ENCODE measurements at places on chromosomes 3 and 15.

DNA sequence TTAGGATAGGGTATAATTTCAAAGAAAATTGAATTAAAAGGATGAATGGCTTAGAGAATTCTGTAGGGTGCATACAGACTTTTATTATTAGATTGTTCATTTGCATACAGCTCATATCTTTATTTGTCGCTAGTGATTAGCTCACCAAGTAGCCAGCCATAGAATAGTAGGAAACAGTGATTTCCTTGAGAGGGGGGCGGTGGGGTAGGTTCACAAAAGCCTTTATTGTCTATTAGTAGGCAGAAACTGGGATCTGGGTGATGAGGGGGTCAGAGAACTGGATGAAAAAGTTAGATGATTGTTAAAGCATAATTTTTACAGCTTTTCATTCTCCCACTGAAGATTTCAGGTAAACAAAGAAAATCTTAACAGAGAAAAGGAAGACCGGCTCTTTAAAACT lies 77.6 kb upstream of the RAP2B start:
- no peak for DNase-seq

- DNase-seq: no peak
These were observed 14.7 kb upstream of the PIK3CB start for GRCh38 chr3:138849222-138849940.

DNA sequence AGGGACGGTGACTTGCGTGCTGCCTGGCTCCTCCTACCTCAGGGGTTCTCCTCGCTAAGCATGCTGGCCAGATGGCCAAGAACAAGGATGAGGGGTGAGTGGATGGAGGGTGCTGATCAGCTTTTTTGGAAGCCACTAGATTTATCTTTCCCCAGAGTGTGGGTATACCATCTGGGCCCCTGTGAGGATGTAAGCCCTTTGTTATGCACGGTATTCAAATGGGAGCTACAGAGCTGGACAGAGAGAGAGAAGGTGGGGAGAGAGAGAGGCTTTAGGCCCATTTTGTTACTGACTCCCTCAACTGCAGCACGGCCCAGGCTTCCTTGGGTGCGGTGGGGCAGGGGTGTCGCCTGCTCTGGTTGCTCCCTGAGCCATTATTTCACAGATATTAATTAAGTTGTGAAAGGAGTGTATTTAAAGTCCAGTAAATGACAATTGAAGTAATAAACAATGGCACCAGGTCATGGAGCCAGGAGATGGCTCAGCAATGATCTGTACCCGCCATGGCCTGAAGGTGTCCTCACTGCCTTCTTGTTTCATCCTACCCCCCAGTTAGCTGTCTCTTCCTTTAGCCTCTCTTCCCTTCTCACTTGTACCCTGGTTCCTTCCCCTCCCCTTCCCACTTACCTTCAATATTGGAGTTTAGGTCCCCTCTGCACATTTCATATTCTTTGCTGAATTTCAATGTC lies 158.0 kb downstream of the CLSTN2 start:
- DNase-seq: peak; percentile 99

- no peak for DNase-seq
These were observed 11.0 kb downstream of the SPTBN5 start for GRCh38 chr15:41882689-41883483.

GRCh38 chr3:158097593-158098308 lies 8.5 kb downstream of the SHOX2 start:
- DNase-seq: no peak

- no peak for DNase-seq
These were observed 110.4 kb downstream of the TMEM266 start for GRCh38 chr15:76169911-76170800.

DNA sequence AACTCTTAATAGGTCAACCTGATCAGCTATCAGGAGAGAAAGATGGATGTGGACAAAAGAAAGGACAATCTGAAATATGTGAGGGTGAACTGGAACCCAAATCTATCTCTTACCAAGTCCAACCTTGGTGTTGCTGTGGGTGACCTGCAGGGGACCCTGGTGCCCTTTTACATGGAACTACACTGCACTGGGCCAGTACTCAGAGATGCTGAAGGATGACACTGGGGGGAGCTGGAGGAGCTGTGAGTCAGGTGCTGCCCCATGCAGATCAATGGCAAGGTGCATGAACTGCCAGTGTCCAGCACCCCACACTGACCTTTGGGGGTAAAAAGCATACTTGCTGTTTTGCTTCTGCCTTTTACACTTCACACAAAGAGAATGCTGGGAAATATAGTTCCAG lies 55.6 kb upstream of the TBC1D5 start:
- no peak for DNase-seq

- DNase-seq: no peak
These were observed 260.9 kb downstream of the CHST2 start for GRCh38 chr3:143380449-143380848.

GRCh38 chr3:89419647-89420241 lies 312.3 kb downstream of the EPHA3 start:
- DNase-seq: no peak

- DNase-seq: peak; percentile 85
These were observed 4.1 kb downstream of the TF start for GRCh38 chr3:133750259-133750656.

GRCh38 chr15:25795712-25796111 lies 67.4 kb downstream of the ATP10A start:
- DNase-seq: no peak

- DNase-seq: no peak
These were observed 2.8 kb upstream of the CCDC80 start for GRCh38 chr3:112643621-112644240.

- no peak for DNase-seq
These were observed 542.5 kb upstream of the LMCD1 start for GRCh38 chr3:7959094-7959493.

DNA sequence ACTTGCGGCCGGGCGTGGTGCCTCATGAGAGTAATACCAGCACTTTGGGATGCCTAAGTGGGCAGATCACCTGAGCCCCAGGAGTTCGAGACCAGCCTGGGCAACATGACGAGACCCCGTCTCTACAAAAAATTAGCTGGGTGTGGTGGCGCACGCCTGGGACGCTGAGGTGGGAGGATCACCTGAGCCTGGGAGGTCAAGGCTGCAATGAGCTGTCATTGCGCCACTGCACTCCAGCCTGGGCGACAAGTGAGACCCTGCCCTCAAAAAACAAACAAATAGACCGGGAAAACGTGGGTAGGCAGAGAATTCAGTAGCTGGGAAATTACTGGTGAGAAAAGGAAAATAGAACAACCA lies 667 bp downstream of the UMPS start:
- no peak for DNase-seq

DNA sequence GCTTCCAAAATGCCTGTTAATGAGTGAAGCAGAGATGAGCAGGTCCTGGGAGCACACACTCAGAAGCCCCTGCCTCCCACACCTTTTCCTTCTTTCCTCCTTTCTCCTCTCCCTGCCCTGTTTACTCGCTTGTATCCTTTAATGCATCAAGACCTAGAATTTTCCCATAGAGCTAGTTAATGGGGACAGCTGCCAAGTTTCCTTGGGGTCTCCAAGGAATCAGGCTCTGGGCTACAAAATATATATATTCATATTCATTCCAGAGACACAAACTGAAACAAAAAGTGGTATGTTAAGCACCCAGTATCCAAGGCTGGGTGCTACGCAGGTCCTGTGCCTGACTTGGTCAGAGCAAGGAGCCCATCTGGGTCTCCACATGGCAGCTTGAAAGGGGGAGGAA lies 235.6 kb downstream of the MYRIP start:
- DNase-seq: no peak

- peak; percentile 49 for DNase-seq
These were observed 35.9 kb downstream of the ATP2C1 start for GRCh38 chr3:130929804-130930203.

DNA sequence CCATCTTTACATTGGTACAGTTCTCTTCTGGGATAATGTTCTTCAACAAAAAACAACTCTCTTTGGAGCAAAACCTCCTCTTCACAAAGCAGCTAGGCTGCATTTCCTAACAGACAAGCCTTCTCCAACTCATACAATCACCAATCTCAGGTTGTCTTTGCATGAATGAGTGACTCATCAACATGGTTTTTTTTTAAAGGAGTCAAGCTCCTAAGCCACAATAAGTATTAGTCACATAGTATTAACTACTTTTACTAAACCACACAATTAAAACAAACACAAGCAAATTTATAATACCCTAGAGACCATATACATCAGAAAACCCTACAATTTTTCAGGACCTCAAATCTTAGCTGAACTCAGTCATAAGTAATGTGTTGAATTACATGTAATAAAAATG lies 137.4 kb downstream of the TBC1D5 start:
- DNase-seq: no peak

- no peak for DNase-seq
These were observed 17.1 kb downstream of the AQR start for GRCh38 chr15:34952481-34952880.

DNA sequence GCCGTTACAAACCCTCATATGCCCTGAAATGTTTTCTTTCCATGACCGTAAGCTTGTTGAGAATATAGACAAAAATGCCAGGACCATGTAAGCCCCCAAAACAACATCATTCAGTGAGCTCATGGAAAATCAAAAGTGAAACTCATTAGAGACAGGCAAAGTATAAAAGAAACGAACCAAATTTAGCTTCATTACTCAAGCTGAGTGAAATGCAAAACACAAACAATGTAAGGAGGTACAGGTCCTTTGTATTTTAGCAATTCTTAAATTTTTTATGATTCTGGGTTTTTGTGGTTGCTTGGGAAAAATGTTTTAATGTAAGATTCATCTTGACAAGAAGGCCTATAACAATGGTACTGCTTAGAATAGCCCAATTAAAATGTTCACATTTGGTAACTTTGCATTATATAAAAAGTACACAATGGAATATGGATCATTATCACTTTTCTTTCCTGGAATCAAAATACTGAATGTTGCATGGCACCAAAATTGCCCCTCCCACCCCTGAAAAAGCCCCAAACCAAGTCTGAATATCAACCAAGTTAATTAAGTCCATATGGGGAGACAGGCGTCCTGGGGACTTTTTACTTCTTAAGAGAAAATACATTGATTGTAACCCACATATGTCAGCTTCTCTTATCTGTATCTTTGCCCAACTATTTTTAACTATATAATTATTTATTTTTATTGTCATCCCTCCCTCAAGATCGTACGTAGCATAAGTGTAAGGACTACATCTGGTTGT lies 247.7 kb upstream of the CDIN1 start:
- no peak for DNase-seq

GRCh38 chr3:65591313-65591712 lies 447.4 kb downstream of the MAGI1 start:
- no peak for DNase-seq

DNA sequence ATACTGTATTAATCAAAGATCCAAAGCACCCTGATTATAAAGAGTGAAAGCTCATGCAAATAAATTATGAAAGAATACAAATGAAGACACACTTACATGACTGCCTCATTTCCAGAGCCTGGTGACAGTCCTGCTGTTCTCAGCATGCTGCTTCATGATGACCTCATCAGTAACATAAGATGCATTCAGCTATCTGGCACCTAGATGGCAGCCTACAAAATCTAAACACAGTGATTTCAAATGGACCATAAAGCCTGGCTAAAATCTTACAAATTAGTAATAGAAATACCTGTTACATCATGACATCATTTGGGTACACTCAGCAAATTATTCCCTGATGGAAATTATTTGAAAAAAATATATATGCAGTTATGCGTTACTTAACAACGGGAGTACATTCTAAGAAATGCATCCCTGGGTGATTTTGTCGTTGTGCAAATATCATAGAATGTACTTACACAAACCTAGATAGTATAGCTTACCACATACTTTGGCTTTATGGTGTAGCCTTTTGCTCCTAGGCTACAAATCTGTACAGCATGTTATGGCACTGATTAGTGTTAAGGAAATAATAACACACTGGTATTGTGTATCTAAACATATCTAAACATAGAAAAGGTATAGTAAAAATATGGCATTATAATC lies 207.2 kb downstream of the EPHA3 start:
- DNase-seq: peak; percentile 5

GRCh38 chr3:75232216-75232615 lies 431.9 kb upstream of the FRG2C start:
- DNase-seq: no peak

DNA sequence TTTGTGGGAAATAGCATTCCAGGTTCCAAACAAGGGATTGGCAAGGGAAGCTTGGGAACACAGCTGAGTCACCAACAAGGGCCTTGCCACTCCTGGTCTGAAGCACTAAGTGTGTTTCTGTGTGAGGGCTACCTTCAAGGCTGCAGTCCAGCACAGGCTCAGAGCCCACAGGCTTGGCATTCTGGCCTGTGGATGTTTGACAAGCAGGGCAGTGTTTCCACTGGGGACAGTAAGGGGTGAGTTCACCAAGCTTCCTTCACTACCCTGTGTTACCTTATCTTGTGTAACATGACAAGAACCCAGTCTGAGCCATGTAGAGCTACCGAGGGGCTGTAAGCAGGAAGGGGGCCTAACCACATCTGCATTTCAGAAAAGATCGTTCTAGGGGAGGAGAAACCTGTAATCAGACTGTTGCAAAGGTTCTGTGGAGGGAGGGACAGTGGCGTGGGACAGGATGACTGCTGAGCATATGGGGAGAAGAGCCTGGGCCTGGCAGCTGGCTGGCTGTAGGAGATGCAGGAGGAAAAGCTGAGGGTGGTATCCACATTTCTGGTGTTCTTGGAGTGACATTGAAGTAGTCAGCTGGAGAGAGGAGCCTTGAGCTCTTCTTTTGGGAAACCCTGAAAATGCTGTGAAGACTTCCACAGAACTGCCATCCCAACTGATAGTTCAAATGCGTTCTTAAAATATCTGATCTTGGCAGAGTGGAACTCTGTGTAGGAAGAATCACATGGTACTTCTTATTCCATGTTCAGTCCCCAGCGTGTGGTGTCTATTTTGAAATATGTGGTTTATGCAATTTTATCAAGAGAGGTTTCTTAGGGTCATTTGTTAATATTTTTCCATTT lies 61.3 kb downstream of the CTDSPL start:
- no peak for DNase-seq

DNA sequence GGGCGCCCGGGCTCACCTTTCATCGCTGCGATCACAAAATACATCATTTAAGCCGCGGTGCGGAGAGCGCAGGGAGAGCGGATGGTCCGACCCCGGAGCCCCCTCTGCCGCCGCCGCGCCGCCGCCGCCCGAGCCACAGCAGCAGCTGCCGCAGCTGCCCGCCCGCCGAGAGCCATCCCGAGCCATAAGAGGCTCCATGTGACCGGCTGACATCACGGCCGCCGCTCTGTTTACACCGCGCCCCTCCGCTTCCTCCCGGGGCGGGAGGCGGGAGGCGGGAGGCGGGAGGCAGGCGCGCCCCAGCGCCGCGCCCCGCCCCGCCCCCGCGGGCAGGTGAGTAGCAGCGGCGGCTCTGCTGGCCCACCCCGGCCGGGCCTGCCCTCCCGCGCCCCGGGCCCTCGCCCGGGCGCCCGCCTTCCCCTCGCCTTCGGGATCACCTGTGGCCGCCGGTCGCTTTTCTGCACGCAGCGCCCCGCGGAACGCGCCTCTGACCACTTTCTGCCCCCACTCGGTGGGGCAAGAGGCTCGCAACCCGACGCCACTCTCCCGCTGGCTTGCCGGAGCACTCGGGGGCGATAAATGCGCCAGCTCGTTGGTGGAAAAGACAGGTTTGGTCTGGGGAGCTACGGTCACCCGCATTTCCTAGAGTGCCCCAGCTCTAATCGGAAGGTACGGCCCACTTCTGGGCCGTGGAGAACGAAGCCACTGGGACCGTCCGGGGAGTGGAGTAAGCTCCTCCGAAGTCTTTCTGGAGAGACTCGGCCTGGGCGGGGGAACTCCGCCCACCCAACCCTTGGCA lies 113.6 kb upstream of the ICE2 start:
- DNase-seq: peak; percentile 41

GRCh38 chr15:100520132-100520921 lies 8.4 kb downstream of the CERS3 start:
- DNase-seq: no peak

- no peak for DNase-seq
These were observed 396.5 kb downstream of the OCA2 start for GRCh38 chr15:27702581-27702980.

GRCh38 chr3:72145506-72146380 lies 360.8 kb upstream of the PROK2 start:
- DNase-seq: no peak
